GM04504 (cell line): ENCODE measurements at places on chromosomes 2 and 18.

- no peak for DNase-seq
Observed at GRCh38 chr18:58407649-58408407, 221.1 kb downstream of the ALPK2 start.

- DNase-seq = no peak
Observed at GRCh38 chr2:10120877-10121574, 1.5 kb upstream of the RRM2 start.

- peak; percentile 58 for DNase-seq
Observed at GRCh38 chr2:223123855-223124610, 72.0 kb downstream of the KCNE4 start.

- DNase-seq = no peak
Observed at GRCh38 chr18:36692921-36693332, 135.9 kb downstream of the TPGS2 start.

DNA sequence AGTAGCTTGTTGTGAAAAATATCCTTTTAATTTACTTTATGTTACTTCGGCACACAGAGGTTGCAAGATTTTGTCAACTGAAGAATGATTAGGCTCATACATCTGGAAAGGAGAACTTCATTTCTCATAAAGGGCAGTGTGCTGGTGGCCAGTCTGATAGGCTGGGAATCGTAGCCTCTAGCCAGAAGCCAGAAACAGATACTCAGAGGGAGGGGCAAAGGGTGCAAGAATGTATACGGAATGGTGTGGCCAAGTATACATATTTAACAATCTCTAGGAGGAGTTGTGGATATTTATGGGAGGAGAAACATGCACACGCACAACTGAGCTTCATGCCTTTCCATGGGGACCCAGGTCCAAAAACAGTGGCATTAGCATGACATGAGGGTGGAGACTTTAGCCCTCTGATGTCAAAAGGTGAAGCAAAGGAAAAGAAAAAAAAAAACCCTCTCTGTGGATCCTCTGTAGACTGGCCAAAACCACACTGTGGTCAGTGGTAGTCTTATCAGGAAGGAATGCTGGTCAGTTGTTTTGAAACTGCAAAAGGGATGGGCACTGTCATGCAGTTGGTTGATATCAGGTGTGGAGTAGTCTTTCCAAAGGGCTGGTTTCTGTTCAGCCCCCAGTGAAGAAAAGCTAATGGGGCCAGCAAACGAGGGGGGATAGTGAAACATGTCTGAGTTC lies 34.9 kb upstream of the APCDD1 start:
- DNase-seq = no peak

GRCh38 chr2:226077031-226077430 lies 677.5 kb downstream of the NYAP2 start:
- DNase-seq = no peak

GRCh38 chr2:17538844-17539554 lies 1.5 kb upstream of the VSNL1 start:
- no peak for DNase-seq

DNA sequence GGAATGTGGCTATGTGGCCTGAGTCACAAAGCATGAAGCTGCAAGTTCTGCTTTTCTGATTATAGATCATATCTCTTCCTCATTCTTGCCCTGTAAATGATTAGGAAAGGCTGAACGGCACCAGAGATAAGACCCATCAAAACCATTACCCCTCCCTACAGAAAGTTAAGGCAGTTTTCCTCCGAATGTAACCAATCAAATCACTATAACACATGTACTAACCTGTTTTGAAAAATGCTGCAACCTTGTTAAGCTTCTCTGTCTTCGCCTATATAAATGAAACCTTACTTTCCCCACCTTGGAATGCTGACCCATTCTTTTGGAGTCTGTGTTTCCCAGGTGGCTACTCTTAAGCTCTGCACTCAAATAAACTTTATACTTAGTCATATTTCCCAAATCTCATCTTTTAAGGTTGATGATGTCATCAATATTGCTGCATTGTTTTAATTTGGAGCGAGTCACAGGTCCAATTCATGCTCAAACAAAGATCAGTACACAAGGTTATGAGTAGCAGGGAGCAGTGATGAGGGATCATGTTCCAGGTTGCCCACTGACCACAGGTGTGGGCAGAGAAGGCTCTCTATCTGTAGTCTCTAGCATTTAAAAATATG lies 662.3 kb downstream of the IRS1 start:
- DNase-seq = no peak

DNA sequence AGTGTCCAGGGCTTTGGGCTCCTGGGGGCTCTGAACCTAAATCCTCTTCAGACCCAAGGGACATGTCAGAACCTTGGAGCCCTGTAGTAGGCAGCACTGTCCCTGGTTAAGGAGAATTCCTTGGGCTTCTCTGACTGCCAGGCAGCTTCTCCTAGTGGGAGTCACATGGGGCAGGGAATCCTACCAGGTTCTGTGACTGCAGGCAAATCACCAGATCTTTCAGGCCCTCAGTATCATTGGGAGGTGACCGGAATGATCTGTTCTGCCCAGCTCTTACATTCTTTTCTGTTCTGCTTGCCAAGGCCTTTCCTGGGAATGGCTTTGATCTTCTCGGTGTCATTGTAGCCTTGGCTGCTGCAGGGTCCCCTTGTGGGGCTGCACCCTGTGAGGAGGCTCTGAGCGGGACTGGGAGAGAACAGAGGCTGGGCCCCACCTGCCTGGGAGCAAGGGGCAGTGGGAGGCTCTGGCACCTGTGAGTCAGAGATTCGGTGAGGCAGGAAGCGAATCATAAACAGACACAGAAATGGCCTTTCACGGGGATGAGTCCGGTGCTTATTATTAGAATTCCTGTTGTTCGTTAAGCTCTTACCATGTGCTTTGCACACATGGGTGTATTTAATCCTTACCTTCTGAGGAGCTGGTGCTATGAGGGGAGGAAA lies 14.1 kb downstream of the CEP68 start:
- DNase-seq = peak; percentile 33

DNA sequence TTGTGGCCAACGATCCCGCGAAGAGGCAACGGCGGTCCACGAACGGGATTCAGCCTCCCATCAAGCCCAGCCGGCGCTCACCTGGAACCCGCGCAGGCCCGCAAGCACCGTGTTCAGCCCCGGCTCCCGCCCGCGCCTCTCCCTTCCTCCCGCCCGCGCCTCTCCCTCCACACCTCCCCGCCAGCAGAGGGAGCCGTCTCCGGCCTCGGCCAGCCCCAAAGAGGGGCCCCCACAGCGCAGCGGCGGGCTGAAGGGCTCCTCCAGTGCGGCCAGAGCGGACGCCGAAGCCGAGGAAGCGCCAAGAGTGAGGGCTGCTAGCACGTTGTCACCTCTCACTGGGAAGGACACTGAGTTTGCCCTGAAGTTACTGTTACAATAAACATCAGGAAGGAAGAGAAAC lies 55.3 kb upstream of the LAPTM4A start:
- no peak for DNase-seq

DNA sequence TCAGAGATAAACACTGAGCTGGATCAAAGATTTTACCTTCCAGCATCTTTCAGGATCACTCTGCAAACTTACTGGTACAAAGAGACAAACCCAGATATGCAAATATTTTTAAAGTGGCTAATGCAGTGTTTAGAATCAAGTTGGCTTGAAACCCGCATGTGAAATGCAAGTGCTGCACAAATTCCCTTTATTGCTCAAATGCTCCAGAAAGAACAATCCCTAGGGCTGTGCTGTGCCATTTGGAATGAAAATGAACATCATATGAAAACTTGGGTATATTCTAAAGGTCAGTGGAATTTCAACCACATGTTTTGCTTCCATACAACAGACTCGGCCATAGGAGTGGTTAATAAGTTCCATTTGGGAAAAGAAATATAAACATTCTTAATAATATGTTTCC lies 139.1 kb downstream of the VWC2L start:
- no peak for DNase-seq

- no peak for DNase-seq
Observed at GRCh38 chr18:30485078-30485477, 557.5 kb downstream of the DSC3 start.

GRCh38 chr2:60954139-60954538 lies 63.4 kb upstream of the PEX13 start:
- no peak for DNase-seq

DNA sequence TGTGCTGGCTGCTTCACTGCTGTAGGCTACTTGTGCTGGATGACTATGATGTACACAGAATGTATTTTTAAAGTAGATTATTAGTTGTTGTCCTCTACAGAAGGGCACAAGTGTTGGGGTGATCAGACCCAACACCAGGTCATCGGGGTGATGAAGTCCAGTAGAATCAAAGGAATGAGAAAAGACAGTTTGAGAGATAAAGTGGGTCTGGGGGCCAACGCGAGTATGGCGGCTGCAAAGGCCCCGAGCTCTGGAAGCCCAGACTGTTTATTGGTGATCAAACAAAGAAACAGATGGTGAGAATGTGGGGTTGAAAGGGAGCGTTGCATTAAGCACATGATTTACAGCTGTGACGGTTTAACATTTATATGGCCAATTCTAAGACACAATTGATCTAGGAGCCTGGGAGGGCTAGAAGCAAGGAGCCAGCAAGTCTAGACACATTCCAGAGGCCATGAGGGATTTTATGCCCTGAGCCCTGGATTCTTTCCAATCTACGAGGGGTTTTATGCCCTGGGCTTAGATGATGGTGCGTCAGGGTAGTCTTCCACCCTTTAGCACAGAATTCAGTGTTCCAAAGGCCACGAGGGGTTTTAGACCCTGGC lies 153.5 kb downstream of the AGPS start:
- DNase-seq = no peak

- DNase-seq = no peak
Observed at GRCh38 chr2:239579524-239580198, 178.8 kb upstream of the HDAC4 start.

GRCh38 chr2:121836611-121837010 lies 81.2 kb downstream of the TSN start:
- DNase-seq = no peak

- DNase-seq = no peak
Observed at GRCh38 chr2:101398116-101398821, 11.0 kb upstream of the CREG2 start.

DNA sequence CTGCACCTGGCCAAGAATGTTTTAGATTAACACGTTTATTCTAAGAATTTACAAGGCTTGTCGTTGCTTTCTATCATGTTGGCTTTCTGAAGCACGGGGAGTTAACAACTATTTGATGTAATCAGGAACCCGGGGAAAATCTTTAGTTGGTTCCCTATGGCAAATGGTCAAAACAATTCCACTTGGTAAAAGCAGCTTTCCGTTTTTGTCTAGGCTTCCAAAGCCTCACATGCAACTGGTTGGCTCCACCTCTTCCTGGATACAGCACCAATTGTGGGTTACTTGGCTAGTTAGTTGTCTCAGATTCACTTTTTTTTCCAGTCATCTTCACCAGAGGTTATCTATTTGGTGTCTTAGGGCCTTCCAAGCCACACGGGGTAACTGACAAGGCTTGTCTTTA lies 2.8 kb downstream of the COLEC12 start:
- no peak for DNase-seq

GRCh38 chr18:37712776-37713175 lies 147.2 kb upstream of the CELF4 start:
- no peak for DNase-seq

- DNase-seq = no peak
Observed at GRCh38 chr2:211376410-211376809, 820.0 kb downstream of the CPS1 start.

GRCh38 chr2:24766609-24767008 lies 26.6 kb downstream of the PTRHD1 start:
- no peak for DNase-seq

DNA sequence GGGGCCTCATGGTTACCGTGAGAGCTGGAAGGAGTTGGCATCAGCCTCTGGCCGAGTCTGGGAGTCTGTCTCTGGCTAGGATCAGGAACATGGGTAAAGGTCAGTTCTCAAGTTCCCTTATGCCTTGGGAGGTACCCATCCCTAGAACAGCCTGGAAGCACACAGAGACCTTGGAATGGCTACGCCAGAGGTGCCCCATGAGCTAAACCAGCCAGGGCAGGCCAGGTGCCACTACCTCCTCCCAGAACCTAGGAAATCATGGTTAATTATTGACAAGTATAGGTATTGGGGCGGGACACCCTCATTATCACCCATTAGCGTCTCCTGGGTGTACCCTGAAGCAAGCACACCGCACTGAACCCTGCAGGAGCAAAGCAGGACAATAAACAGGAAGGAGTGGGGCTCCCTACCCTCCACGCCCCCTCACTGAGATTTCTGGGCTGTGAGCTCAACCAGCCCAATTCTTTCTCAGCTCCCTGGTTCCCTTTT lies 3.0 kb upstream of the ASPRV1 start:
- DNase-seq = no peak

- no peak for DNase-seq
Observed at GRCh38 chr2:27095745-27096651, 9.4 kb downstream of the KHK start.

DNA sequence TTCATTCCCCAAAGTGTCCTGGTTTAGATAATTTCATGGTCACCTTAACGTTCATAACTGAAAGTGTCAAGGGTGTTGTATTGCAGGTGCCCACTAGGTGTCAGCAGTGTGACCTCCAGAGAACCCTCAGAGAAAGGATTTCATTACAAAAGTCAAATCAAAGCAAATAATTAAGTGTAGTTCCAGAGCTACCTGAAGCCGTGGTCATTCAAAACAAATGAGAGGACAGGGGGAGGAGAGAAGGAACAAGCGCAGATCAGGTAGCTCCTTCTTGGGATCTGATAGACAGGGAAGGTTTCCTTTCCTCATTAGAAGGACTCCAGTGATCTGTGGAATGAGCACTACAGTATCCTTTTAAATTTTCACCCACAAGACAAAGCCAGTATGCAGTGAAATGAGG lies at the start of gene SLC9A4:
SLC9A4 (plus strand) TSS at position 207 of the 400 bp plus-strand sequence. CDS start 534 bp downstream, outside the sequence.
- DNase-seq = peak; percentile 7

DNA sequence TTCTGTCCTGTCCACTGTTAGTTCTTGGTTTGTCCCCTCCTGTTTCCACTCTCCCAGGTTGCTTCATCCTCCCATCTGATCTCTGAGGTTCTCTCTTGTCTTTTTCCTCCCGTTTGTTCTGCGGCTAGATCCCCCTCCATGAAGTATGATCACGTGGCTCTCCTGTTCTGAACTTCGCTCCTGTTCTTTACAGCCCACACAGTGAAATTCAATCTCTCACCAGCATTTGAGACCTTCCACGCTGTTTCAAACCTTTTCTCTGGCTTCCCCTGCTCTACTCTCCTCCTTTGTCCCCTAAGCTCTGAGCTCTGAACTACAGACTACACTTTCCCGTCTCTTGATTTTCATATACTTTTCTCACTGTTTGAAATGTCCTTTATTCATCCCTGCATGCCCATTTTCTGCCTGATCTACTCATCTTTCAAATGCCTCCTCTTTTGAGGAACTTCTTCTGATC lies 83.5 kb downstream of the OSBPL6 start:
- no peak for DNase-seq

DNA sequence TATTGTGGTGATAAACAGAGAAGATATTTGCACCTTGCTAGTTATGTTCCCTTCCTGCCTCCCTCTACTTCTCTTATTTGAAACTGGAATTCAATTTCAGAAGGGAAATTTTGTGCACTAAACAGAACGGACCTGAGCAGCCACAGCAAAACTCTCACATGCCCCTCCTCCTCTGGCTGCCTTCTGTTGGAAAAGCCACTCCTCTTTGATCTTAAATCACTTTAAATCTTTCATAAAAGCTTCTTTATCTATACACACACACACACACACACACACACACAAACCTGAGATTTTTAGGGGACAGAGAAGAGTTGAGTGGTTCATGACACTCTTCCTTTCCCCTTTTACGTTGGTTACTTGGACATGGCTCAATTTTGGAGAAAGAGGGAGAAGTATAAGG lies 5.6 kb downstream of the TBR1 start:
- DNase-seq = no peak
